Uterine smooth muscle cell (primary cell): ENCODE measurements at places on chromosomes 5 and 9. TPM values are rescaled to one million over a fixed set of nuclear protein-coding genes. Genes with fewer than 3 reads are reported as not detected.

Gene FGF10
- 0.25 and 0.89 TPM in 2 replicates for total RNA-seq

Gene SCGB3A2
- total RNA-seq, result not detected in 2 replicates

Gene PCDHGA12
- 15.5 and 21.5 TPM in 2 replicates for total RNA-seq

Gene ZNF608
- 1.8 and 2.2 TPM in 2 replicates for total RNA-seq

Gene LECT2
- not detected in 2 replicates for total RNA-seq

Gene SLC36A3
- not detected in 2 replicates for total RNA-seq

Gene FAM153A
- 0.62 TPM in 1 of 2 replicates, not detected in the other for total RNA-seq

Gene GFRA3
- not detected in 2 replicates for total RNA-seq

Gene JAKMIP2
- 9.5 and 10.8 TPM in 2 replicates for total RNA-seq
